ENCODE measurements at places on chromosomes 6 and 20. TPM values are rescaled to one million over a fixed set of nuclear protein-coding genes. Genes with fewer than 3 reads are reported as not detected.

Gene TCP11
- total RNA-seq = not detected

Gene EYS
- total RNA-seq = 0.11 TPM

Gene CLIC5
- total RNA-seq = not detected

Gene DLK2
- total RNA-seq = 9.0 TPM

Gene PAK5
- total RNA-seq = not detected

Gene SS18L1
- total RNA-seq = 8.6 TPM

Gene LY6G5C
- 1.7 TPM for total RNA-seq

Gene TNFRSF6B
- 0.37 TPM for total RNA-seq

Gene FOXC1
- 6.4 TPM for total RNA-seq

Gene HLA-DRB5
- not detected for total RNA-seq

Gene MRS2
- total RNA-seq = 19.1 TPM

Gene BTNL2
- not detected for total RNA-seq

Gene TLDC2
- total RNA-seq = not detected

Gene LCA5
- 0.93 TPM for total RNA-seq

Gene CLPSL1
- total RNA-seq = not detected

Gene TDRD6
- total RNA-seq = not detected

Gene RNF182
- 2.6 TPM for total RNA-seq

Gene EXOC2
- total RNA-seq = 11.5 TPM

Gene MYLK2
- total RNA-seq = 0.49 TPM

Gene PCSK2
- not detected for total RNA-seq

Gene MROH8
- 1.1 TPM for total RNA-seq

Gene ADGB
- total RNA-seq = not detected

Gene AGER
- total RNA-seq = 1.7 TPM

Gene RANBP9
- total RNA-seq = 12.6 TPM

Gene PGC
- total RNA-seq = 0.09 TPM

Gene SLC26A8
- total RNA-seq = 0.07 TPM

Gene BMP6
- 14.2 TPM for total RNA-seq

Gene NOP56
- total RNA-seq = 602 TPM

Gene CTCFL
- total RNA-seq = 0.02 TPM
